ENCODE measurements at places on chromosomes 5 and 9.

DNA sequence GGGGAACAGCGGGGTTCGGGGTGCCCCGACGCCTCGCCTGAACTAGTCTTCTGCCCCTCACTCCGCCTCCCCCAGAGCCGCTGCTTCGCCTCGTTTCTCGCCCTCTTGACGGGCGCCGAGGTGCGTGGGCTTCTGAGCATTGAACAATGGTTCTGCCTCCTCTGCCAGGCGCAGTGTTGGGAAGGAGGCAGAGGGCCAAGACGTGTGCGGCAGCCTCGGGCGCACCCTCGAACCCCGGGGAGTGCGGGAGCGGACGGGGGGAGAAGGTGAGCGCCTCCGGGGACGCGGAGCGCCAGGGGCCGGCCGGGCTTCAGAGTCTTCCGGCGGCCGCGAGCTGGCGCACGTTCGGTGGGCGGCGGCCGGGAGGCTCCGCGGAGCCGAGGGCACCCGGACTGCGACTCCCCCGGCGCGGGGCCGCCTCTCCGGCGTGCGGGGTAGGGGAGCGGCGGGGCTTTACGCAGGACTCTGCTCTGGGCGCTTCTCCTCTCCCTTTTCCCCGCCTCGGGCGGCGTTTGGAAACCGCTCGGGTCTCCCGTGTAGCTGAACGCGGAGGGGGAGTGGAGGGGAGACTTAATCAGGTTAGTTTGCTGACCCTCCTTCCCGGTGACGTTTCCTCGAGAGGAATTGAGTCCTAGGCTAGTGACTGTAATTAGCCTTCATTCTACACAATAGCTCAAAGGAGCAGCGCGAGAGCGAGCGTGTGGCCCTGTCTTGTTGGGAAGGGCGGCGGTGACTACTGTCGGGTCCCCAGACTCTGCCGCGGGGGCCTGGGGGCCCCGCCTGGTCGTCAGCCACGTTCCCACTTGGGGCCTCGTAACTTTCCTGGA lies 1.1 kb downstream of the VLDLR start:
- no peak for DNase-seq

DNA sequence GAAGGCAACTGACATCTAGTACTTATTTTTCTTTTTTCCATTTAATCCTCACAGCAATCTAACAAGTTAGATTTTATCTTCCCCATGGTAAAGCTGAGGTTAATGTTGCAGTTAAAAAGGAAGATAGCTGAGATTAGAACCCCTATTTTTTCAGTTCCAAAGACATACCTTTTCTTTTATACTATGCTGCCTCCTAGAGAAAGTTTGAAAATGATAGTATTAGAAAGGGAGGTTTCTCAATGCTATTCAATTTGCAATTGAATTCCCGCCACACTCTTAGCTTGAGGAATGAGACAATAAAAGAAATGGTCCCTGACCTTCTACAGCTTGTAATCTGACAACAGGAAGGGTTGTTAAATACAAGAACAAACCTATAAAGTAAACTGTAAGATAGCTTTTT lies 195.9 kb upstream of the TRIM32 start:
- DNase-seq = no peak

GRCh38 chr5:30638899-30639298 lies 554.6 kb upstream of the CDH6 start:
- DNase-seq = no peak

DNA sequence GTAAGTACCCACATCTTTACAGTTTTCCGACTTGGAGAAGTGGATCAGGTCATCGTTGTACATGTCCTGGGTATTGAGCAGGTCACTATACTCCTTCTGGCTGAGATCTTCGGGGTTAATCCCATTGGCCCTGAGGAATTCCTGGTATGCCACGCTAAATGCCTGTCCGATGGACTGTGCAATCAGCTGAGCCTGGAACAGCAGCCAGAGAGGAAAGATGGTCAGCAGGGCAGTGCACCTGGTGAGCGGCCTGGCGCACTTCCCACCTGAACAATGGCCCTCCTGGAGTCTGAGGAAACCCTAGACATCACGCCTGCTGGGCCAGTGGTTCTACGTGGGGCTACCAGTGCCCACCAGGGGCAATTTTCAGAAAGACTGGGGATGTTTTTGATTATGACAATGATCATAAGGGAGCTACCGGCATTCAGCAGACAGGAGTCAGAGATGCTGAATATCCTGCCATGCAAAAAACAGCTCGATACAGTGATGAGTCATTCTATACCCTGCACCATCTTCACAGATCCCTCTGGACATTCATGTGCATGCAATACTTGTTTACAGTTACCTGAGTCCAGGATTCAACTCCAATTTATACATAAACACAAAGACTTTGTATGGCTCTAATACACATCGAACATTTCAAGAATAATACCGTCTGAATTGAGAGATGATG lies 127.2 kb downstream of the ENTREP1 start:
- no peak for DNase-seq

DNA sequence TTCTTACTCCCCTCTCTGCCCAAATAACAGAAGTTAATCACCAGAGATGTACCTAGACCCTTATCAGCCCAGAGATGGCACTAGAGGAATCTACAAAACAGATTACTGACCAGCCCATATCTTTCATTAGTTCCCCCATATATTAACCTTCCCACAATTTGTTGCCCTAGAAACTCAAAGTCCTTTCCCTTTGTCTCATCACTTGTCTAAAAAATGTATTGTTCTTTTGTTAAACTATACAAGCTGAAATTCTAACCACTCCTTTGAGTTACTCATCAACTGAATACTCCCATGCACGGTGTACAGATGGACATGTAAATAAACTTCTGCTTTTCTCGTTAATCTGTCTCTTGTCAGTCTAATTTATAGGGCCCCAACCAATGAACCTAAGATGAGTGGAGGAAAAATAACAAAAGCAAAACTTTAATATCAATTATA lies 130.9 kb downstream of the CCDC192 start:
- DNase-seq = no peak

GRCh38 chr9:19119246-19119645 lies 8.0 kb downstream of the PLIN2 start:
- DNase-seq = no peak

DNA sequence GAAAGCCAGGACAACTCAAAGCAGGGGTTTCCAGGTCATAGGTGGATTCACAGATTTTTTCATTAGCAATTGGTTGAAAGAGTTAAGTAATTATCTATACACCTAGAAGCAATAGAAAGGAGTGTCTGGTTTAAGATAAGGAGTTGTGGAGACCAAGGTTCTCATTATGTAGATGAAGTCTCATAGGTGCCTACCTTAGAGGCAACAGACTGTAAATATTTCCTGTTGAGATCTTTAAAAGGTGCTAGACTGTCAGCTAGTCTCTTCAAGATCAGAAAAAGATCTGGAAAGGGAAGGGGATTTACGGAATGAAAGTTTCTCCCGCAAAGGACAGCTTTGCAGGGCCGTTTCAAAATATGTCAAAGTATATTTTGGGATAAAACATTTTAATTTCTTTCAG lies 603.4 kb downstream of the PTPRD start:
- no peak for DNase-seq
